Cortex of kidney (tissue), 1 donor: ENCODE measurements at places on chromosomes 6 and 20.

GRCh38 chr6:133917781-133918180 lies 28.9 kb downstream of the TCF21 start:
- no peak for DNase-seq

GRCh38 chr20:45306431-45306982 lies at the start of gene RBPJL:
Gene RBPJL, plus strand, starts transcription at chr20:45306840. Its CDS starts 83 bp downstream, at chr20:45306923.
- no peak for DNase-seq

GRCh38 chr6:128655978-128656498 lies 135.6 kb upstream of the PTPRK start:
- DNase-seq = no peak

DNA sequence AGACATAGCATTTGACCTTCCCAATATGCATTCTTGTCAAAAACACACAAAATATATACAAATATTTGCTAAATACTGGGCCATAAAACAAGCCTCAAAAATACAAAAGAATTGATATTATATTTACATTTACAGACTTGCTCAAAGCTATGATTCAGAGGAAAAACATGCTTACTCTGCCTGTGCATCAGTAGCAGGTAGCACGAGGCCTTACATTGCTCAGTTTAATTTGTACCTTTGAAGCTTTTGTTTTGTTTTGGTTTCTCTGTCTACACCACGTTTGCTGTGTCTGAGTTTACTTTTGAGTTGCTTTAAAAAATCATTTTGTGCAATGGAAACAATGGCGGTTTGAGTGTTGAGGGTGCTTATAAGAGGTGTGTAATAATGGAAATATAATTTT lies 99.3 kb downstream of the PHF3 start:
- DNase-seq = no peak

DNA sequence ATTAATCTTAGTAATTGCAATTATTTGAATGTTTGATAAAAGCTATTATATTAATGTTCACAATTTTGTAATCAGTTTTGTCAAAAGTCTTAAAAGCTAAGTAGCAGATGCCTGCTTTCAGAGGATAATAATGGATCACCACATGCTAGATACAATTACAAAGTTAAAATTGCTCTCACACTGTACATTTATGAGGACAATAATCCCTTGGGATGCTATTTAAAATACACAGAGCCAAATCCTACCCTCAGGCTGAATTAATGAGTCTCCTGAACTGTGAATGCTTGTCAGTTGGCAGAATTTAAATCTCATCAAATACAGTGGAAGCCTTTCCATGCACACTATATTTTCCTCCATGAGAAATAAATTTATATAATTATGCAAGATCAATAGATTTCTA lies 153.3 kb upstream of the SYNCRIP start:
- DNase-seq = no peak

GRCh38 chr6:144307880-144308279 lies 22.7 kb downstream of the UTRN start:
- no peak for DNase-seq

DNA sequence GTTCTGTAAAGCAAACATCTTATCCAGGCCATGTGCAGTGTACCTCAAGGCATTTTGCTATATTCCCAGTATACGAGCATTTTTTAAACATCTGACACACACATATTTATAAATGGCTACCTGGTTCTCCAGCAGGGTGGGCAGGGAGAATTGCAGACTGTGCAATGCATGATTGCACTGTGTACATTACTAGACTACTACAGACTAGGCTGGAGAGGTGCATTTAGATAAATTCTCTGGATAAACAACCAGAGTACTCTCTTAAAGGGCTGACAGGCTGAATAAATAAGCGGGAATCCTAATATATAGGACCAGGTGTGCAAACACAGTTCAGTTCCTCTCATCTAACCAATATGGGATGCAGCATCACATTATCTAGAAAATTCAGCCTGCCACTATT lies 428.3 kb upstream of the ARID1B start:
- DNase-seq = no peak

- no peak for DNase-seq
Observed at GRCh38 chr6:77264970-77265369, 198.3 kb downstream of the HTR1B start.

DNA sequence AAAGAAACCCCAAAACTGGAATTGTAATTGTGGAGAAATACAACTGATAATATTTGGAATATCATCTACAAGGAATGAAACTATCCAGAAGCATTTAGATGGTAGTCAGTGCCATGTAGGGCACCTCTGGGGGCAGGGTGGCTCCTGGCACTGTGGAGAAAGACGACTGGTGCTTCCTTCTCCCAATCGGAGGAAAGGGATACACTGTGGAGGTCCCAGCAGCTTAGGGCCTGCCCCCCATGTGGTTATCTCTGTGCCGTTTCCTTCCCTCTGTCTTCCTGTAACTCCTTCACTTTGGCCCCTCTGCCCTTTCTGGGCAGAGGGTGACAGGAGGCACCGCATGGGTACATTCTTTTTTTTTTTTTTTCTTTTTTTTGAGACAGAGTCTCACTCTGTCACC lies 178.4 kb downstream of the MTHFD1L start:
- DNase-seq = no peak

DNA sequence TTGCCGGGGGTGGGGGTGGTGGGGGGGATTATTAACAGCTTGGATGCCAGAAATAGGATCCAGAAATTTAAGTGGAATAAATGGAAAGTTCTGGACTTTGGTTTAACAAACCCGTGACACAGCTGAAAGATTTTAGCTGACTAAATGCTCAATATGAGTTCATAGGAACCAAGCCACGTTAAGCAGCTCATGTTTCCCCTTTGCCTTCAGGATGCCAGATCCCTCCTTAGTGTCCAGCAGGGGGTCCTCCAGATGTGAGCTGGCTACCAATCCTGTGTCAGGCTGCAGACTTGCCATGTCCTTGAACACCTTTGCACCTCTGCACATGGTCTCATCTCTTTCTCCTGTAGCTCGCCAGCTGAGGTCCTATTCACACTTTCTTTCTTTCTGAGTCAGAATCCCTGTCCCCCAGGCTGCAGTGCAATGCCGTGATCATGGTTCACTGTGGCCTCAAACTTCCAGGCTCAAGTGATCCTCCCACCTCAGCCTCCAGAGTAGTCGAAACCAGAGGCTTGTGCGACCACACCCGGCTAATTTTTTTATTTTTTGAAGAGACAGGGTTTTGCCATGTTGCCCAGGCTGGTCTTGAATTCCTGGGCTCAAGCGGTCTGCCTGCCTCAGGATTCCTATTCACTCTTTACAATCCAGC lies 133.3 kb upstream of the ARMC2 start:
- no peak for DNase-seq

- no peak for DNase-seq
Observed at GRCh38 chr6:39997101-39997635, 62.9 kb upstream of the MOCS1 start.

- DNase-seq = no peak
Observed at GRCh38 chr6:138403324-138403800, 661 bp upstream of the HEBP2 start.

DNA sequence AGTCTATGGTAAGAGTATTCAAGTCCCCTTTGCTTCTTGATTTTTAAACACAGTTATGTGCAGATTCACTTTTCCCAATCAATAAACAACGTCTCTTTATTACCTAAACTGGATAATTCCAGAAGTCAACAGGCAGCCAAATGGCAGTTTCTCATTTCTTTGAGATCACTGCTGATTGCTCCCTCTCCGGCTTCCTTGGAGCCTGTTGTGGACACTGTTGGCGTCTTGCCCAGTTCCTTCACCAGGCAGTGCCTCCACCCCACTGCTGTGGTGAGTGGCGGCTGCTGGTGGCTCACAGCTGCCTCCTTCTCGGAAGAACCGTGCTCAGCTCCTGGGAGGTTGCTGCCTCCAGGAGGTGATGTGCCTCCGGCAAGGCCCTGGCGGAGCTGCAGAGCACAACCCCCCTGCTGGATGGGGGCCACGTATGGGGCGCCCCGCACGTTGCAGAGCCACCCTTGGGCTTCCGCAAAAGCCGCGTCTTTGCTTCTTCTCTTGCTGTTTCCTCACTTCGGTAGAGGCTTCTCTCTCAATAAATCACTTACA lies 105.1 kb upstream of the CNKSR3 start:
- peak; percentile 6 for DNase-seq

DNA sequence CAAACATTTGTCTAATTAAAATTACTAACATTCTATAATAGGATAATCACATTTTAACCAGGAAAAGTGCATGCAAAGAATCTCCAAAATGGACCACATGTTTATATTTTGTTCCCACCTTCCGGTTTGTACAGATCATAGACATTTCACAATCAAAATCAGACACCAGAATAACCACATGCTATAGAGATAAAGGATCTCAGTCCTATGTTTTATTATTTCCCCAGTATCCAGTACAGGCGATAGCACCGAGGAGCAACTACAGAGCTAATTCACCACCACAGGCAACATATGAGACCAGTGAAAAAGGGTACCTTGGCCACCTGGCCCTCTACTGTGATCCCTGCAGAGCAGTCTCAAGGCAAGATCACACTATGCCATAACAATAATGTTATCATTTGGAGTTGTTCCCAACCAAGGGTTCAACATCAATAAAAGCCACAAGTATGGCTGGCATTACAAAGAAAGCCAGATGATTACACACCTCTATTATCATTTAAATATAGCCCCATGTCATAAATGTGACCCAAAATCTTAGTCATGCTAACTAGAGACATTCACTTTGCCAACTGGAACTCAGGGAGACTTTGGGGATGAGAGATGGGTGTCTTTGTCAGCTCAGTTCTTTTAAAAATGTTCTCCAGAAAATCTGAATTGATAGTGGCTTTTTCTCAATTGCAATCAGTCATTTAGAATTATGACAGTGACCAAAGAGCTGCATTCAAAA lies 46.7 kb downstream of the RALGAPA2 start:
- DNase-seq = no peak

DNA sequence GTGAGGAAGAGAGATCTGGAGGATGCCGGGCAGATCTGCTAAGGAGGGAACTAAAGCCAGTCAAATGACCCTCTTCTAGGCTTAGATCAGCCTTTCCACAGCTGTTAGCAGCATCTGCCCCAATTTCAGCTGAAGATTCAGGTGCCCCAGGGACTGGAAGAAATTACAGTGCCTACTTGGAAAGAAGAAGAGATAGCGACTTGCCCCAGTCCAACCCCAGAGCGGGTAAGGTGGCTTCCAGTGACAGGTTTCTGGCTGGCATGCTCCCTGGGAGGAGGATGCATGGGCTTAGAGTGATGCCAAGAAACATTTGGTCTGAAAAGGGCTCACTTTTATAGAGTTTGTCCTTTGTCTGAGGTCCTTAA lies 620 bp downstream of the TJAP1 start:
- DNase-seq = no peak

DNA sequence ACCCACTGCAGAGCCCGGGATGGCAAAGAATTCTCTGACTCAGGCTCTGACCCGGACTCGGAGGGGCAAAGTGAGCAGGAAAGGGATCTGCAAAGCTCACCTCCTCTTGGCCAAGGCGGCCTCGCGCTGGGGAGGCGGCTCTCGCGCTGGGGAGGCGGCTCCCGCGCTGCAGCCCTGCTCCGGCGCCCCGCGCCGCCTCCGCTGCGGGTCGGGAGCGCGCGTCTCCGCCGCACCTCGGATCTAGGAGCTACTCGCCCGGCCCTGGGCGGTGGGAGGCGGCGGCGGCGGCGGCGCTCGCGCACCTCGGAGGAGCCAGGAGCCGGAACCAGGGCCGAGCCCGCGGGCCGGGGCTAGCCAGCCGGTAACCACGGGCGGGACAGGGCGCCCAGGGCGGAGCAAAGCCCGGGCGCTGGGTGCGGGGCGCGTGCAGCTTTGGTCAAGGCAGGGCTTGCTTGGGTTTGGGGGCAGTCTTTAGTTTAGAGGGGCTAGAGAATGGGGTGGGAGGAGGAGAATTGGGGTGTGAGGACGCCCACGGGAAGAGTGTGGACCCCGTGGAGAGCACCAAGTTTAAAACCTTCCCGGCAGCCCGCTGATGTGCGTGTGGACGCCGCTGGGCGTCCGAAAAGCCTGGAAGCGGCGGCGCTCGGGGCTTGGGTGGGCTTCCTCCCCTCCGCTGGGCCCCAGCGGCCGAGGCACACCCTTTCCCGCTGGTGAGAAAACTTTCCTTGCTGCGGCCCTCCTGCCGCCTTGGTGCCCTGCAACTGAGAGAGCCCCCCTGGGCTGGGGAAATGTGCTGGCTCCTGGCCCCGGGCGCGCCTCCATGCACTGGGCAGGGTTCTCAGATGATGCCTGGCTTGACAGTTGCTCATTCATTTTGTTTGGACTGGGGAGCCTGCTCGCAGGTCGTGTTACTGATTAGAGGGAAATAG lies at the start of gene MRAP2:
MRAP2 (plus strand) TSS at position 250 of the 929 bp plus-strand sequence. CDS start 21,547 bp downstream, outside the sequence.
- DNase-seq = no peak

GRCh38 chr6:122692175-122692598 lies 82.0 kb downstream of the PKIB start:
- no peak for DNase-seq

- DNase-seq = no peak
Observed at GRCh38 chr6:41778895-41779294, 805 bp downstream of the FRS3 start.

GRCh38 chr6:106187424-106187982 lies 101.4 kb downstream of the PRDM1 start:
- no peak for DNase-seq

DNA sequence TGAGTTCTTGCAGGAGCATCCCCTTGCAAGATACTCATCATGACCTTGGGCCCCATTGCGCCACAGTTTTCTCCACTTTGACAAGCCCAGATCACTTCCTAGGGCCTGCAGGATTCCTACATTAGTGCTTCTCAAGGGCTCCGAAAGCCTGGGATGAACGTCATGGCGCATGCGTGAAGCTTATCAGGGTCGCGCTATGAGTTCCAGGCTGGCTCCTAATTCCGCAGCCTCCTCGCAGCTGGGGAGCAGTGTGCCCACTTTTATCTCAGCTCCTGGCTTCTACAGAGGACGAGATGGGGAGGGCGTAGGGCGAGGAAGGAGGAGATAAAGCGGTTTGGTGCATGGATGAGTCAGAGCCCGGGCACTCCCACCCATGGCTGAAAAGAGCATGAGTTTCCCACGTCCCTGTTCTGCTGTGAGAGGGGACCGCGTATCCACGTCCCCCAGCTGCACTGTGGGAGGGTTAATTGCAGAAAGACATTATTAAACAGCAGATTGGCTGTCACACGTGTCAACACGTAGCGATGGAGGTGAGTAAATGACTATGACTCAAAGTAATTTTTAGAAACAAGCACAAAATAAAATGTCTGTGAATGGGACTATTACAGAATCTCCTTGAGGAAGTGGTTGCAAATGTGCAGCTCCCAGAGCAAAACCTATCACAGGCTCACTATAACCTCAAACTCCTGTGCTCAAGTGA lies 72.9 kb upstream of the DSP start:
- DNase-seq = no peak

GRCh38 chr6:106513808-106514582 lies 115.3 kb downstream of the RTN4IP1 start:
- DNase-seq = no peak

DNA sequence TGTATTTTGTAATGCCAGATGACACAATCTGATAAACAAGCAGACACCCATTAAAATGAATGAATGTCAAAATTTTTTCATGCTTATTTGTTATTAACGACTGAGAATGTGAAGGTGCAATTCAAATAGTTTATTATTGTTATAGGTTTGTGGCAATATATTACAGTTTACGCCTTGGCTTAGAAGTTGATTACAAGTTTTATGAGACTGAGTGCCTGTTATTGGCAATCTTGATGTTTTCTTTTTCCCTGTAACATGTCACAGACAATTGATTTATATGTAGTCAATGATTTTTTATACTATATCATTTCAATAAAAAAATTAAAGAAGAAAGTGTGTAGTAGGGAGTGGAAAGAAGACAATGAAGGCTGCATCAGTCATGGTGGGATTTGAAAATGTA lies 144.1 kb upstream of the EEF1E1 start:
- DNase-seq = no peak

GRCh38 chr6:56374841-56375369 lies 127.5 kb upstream of the COL21A1 start:
- DNase-seq = no peak

GRCh38 chr20:24953209-24953575 lies 4.1 kb downstream of the CST7 start:
- DNase-seq = no peak
